Activated naive CD4-positive, alpha-beta T cell treated with anti-CD3 and anti-CD28 coated beads, Interleukin-2, amount 50 U/mL, for 72 hours (primary cell): ENCODE measurements at places on chromosomes 16 and 17. TPM values are rescaled to one million over a fixed set of nuclear protein-coding genes. Genes with fewer than 3 reads are reported as not detected.

CCDC40 gene
- 0.45 TPM for total RNA-seq

ZMYND15 gene
- total RNA-seq = 0.29 TPM

EVPLL gene
- not detected for total RNA-seq

CCDC78 gene
- total RNA-seq = 10.7 TPM

DNA sequence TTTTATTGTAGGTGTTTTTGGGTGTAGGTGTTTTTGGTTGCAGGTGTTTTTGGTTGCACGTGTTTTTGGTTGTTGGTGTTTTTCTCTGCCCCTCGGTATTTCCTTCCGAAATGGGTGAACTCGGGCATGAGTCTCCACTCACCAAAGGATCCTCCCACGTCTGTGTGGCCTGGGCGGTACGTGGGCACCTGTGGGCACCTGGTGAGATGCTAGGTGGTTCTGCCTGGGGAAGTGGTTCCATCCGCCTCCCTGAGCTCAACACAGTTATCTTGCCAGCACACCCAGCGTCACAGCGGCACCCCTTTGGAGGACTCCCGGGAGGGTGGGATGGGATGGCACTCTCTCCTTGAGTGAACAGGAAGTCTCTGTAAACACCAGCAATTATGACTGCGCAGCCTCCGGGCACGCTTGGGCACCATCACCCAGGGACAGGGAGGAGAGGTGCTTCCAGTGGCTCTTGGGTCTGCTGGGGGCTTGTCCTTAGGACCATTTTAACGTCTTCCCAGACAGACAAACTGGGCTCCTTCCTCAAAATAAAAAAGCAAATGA lies 29.8 kb downstream of the COX4I1 start:
- DNase-seq = no peak

GRCh38 chr17:34582185-34582900 lies 3.0 kb downstream of the TMEM132E start:
- no peak for DNase-seq

GRCh38 chr17:1177016-1177700 lies 2.6 kb downstream of the ABR start:
- no peak for DNase-seq

GRCh38 chr17:10125531-10126275 lies 72.7 kb downstream of the GAS7 start:
- no peak for DNase-seq

DNA sequence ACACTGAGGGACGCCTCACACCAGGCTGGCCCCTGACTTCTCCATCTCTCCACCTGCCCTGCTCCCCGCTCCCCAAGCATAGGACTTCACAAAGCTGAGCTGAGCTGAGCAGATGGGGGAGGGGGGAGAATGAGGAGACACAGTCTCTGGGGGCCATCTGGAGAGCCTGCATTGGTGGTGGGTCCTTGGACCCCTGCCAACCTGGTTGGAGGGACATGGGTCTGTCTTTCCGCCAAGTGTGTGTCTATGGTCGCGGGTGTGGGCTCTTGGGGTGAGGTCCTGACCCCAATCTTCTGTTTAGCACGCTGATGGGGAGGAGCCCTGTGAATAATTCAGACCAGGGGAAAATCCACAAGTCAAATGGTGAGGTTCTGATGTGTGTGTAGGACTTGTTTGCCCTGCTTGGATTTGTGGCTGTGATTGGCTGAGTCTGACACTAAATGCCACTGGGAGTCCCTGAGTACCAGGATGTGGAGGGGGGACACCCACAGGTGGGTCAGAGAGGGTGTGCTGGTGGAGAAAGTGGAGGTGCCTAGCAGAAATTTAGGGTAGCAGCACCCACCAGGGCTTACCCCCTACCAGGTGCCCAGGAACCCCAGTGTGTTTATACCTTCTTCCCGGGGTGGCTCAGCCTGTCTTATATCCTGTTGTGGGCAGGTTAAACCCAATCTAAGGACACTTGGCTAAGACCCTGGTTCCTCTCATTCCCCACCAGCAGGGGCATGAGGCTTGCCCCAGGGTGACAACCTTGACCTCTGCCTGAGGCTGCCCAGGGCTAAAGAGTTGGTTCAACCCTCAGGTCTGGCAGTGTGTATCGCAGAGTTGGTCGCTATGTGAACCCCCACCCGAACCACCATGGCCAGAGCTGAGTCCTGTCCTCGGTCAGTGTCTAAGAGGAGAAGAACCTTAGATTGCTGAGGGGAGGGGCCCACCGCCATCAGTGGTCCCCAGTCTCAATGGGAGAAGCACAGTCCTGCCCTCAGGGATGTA lies 2.1 kb downstream of the FMNL1 start:
- DNase-seq = peak; percentile 87

GRCh38 chr16:67186550-67186950 lies 2.8 kb upstream of the MATCAP1 start:
- no peak for DNase-seq
